ENCODE measurements at places on chromosomes 16 and 17. TPM values are rescaled to one million over a fixed set of nuclear protein-coding genes. Genes with fewer than 3 reads are reported as not detected.

DNA sequence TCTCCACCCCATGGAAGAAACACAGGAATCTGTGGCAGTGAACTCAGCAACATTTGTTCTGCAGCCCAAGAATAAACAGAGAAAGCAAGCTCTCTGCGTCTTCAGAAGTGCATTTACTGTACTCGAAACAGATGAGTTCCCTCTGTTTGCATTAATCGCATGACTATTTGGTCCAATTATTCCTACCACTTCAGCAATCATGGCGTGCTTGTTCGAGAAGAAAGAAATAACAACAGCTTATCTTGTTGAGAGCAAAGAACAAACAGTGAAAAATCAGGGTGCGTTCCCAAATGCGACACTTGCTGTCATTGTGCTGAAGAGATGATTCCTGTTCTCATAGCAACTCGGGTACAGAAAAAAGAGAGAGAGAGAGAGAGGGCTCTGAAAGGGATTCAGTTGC lies 445.3 kb upstream of the MAF start:
- no peak overlapping the region for H3K27ac ChIP-seq
- no peaks in the 10 kb centered on the region for H3K36me3 ChIP-seq
- H3K27me3 ChIP-seq, result no peaks in the 10 kb centered on the region
- DNase-seq, result no peak
- H3K4me1 ChIP-seq, result no peaks in the 10 kb centered on the region
- no peak overlapping the region for H3K4me3 ChIP-seq

Gene MMP28
- 2.0 TPM for total RNA-seq

- no peaks in the 10 kb centered on the region for H3K27me3 ChIP-seq
- H3K27ac ChIP-seq, result no peak overlapping the region
- DNase-seq, result no peak
- no peak overlapping the region for H3K4me3 ChIP-seq
- H3K36me3 ChIP-seq, result no peaks in the 10 kb centered on the region
These were observed 53.9 kb downstream of the MYO1D start for GRCh38 chr17:32822996-32823395.

DNA sequence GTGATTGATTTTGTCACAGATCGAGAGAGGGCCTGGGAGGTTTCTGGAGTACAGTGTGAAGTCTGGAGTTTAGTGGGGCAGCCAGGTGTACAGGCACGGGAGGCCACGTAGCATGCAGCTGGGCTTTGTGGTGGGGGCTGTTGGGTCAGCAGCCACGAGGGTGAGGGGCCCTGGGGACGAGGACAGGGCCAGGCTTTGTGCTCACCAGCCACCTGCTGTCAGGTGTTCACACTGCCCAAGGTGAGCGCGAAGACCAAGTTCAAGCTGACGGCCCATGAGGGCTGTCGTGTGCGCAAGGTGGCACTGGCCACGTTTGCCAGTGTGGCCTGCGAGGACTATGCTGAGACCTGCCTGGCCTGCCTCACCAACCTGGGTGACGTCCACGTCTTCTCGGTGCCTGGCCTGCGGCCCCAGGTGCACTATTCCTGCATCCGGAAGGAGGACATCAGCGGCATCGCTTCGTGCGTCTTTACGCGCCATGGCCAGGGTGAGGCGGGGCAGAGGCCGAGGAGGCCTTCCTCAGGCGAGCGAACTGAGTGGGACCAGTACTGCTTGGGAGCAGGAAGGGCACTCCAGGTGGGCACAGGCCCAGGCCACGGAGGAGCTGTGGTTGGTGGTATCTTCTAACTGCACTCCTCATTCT lies 15.9 kb downstream of the LLGL1 start:
- peaks cover 24% of the 10 kb centered on the region for H3K36me3 ChIP-seq
- H3K27me3 ChIP-seq, result no peaks in the 10 kb centered on the region
- no peak overlapping the region for H3K4me3 ChIP-seq
- H3K27ac ChIP-seq, result no peak overlapping the region
